Stimulated activated CD8-positive, alpha-beta memory T cell treated with anti-CD3 and anti-CD28 coated beads, Interleukin-15, amount 100 ng/mL, for 1 hour (primary cell): ENCODE measurements at places on chromosomes 2 and 18.

GRCh38 chr2:108612153-108612513, 77.9 kb downstream of the LIMS1 start:
- DNase-seq: no peak

DNA sequence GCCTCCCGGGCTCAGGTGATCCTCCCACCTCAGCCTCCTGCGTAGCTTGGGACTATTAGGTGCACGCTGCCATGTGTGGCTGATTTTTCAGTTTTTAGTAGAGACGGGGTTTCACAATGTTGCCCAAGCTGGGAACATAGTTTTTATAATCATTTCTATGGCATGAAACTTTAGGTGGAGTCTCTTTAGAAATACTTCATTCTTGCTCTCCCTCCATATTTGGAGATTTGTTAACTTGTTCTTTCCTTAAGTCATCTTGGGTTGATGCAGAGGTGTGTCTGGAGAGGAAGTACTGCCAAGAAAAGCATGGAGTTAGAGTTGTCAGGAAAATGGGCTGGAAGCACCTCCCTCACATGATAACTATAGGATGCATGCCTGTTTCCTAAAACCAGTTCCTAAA, 17.4 kb downstream of the ZNF532 start:
- no peak for DNase-seq

DNA sequence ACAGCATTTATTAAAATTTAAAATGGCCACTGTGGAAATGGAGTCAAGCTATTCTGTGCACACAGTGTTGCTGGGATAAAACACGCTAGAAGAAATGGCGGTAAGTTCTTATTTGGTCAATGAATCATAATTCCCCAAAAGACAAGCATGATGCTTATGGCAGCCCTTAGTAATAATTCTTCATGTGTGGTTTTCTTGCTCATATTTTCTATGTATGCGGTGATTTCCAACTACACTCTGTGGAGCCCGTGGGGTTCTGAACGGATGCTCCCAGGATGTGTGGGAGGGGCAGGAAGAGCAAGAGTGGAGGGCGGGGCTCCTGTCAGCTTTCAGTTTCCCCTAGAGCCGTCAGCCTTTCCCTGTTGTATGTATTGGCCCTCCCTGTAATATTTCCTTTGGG, 91.7 kb upstream of the RMDN2 start:
- DNase-seq: no peak

GRCh38 chr2:17940091-17940630, 61.7 kb downstream of the KCNS3 start:
- no peak for DNase-seq

- peak; percentile 22 for DNase-seq
Measured at GRCh38 chr2:149597668-149598326, 10.2 kb upstream of the MMADHC start.

DNA sequence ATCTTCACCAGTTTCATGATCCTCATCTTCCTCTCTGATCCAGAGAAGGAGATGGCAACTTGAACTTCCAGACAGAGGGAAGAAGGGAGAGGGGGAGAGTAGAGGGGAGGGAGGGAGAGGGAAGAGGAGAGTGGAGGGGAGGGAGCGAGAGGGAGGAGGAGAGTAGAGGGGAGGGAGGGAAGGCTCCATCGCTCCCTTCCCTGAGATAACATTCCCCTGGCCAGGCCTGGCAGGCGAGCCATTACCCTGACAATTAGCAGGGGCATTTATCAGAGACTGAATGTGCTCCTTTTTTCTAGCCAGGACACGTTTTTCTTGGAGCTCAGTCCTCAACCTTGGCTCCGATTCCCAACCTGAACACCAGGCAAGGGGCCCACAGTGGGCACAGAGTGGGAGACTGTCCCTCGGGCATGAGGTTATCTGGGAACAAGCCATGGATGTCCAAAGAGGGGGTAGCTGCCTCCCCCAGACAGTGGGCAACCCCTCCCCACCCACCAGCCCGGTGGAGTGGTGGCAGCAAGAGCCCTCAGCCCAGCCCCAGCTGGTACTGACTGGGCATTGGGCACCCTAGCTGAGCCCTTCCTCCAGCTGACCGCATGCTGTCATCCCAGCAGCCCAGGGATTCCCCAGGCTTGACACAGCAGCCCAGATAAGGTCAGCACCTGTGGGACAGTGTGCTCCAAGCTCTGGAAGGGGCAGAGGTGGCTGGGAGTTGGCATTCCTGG, 81.8 kb downstream of the TNS1 start:
- DNase-seq: no peak

DNA sequence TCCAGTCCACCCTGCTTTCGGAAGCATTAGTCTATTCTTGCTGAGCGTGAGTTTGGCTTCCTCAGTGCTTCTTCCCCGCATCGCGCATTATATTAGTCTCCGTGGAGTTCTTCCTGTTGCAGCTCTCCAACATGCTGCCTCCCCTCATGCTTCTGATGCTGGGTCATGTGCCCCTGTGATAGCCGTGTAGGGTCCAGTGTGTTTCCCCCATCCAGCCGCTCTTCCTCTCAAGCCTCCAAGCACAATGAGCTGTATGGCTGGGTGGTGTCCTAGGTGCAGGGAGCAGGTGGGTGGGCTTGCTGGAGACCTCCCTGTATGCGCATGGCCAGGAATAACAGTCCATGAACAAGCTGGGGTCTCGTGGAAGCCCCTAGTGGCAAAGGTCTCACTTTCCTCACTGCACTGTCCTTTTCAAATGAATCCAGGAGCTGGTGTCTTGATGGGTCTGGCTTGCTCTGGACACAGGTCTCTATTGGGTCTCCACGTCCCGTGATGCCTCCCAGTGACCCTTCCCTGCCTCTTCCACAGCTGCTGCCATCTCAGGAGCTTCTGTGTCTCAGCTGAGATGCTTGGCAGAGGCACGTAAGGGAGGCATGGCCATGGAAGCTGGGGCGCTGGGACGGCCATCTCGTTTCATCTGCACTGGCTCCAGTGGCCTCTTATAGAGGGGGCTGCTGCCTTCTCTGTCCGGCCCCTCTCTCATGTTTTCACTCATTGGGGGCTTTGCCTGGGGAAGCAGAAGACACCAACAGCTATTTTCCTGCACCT, 54.8 kb upstream of the HDAC4 start:
- DNase-seq: no peak

DNA sequence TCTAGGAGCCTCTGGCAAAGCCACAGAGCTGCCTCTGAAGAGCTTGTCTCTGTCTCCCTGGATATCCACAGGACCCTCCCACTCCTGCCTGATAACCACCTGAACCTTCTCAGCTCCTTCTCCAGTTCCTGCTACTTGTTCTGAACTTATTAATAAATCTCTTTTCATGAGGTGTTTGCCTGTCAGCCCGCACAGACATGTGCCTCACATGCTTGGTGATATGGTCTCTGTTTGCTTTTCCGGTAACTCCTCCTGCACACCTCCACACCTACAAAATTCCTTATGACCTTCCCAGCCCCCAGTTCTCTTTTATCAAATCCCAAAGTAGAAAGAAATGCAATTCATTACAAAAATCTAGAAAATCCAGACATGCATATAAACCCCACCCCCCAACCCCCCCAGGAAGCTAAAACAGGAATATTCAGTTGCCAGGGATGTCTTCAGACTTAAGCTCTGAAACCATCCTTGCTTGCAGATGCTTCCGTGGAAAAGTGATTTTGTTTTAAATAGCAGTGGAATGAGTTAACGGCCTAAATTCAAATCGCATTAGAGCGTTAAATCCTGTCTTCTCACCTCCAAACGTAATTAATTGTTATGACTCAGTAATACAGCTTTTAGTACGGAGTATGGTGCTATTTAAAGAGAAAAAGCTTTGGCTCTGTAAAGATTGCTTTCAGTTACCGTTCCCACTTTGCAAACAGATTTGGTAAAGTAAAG, 2.1 kb upstream of the PID1 start:
- DNase-seq: no peak

DNA sequence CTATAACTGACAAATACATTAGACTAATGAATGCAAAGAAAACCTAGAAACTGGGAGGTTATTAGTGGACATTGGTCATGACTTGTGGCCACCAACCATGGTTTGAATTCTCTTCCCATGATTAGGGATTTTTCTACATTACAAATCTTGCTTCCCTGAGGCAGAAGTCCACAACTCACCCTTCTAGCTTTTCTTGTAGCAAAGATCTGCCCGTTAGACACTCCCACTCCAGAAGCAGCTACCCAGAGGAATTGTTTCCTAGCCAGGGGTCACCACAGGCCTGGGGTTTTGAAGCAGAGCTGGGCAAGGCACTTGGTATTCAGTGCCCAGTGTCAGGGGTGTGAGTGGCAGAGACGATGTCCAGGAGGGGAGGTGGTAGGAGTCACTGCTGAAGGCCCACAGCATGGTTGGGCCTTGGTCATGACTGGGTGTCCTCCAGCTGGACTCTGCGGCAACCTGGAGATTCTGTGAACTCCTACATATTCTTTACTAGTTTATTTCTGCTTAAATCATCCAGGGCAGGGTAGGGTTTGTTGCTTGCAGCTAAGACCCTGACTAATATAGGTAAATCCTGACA, 54.9 kb downstream of the ACTR2 start:
- DNase-seq: no peak

- no peak for DNase-seq
Measured at GRCh38 chr18:54159906-54160305, 64.6 kb downstream of the MBD2 start.

GRCh38 chr2:120161190-120161589, 62.0 kb downstream of the TMEM185B start:
- DNase-seq: no peak

GRCh38 chr2:145829931-145830330, 1310.0 kb upstream of the ZEB2 start:
- no peak for DNase-seq

- no peak for DNase-seq
Measured at GRCh38 chr2:135674453-135674852, 67.2 kb upstream of the UBXN4 start.

GRCh38 chr2:177165721-177166711, 46.6 kb upstream of the HNRNPA3 start:
- no peak for DNase-seq

GRCh38 chr18:77044866-77045664, 87.5 kb downstream of the MBP start:
- DNase-seq: no peak

DNA sequence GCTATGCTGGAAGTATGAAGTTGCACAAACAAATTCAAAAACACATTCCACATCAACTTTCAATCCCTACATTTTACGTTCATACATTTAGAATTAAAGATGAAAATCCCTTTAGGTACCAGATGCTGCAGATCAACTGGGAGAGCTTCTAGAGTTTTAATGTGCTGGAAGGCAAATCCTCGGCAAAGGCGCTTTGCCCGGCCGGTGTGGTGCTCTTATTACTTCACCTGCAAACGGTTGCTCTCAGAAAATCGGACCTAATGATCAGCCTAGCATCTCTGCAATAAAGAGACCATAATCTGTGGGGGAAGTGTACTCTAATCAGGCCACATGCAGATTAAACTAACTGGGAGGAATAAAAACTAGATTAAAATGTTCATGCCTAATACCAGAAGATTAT, 513.8 kb downstream of the ZEB2 start:
- no peak for DNase-seq

DNA sequence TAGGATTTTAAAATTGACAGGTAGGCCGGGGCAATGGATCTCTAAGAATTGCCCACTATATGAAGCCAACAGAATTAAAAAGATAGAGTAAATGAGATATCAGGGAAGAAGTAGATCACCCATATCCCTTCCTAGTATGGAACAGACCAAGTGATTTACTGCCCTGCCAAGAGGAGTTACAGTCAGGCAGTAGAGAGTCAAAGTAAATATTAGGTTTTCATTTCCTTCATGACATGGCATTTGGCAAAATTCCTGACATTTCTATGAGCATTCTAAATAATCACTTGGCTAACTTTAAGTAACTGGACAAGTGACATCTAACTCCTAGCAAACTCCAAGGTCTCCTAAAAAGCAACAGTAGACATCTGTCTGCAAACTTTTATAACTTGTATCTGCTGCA, 33.5 kb downstream of the GALNT5 start:
- DNase-seq: no peak

- DNase-seq: no peak
Measured at GRCh38 chr2:74525717-74526648, at the start of gene DQX1. Gene DQX1, minus strand, starts transcription at chr2:74526231. Its CDS starts 502 bp downstream, at chr2:74525729.

DNA sequence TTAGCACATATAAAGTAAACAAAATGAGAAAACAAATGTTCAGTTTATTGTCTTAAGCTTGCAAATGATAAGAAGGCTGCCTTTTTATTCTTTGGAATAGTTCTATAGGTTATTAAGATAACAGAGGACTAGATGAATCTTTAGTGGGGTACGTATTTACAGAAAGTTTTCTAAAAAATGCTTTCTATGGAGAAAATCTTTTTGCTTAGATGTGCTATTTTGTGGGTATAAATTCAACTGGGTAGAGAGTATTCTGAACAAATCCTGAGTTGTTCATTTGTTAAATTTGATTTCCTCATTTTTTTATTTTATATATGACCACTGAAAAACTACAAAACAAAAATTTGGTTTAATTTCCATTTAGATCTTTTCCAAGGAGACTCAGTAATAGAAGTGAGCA, 566.9 kb downstream of the PLCL1 start:
- DNase-seq: no peak

- DNase-seq: no peak
Measured at GRCh38 chr2:223477318-223477717, 124.8 kb downstream of the SCG2 start.

- no peak for DNase-seq
Measured at GRCh38 chr2:3597567-3597966, 2.7 kb downstream of the COLEC11 start.

DNA sequence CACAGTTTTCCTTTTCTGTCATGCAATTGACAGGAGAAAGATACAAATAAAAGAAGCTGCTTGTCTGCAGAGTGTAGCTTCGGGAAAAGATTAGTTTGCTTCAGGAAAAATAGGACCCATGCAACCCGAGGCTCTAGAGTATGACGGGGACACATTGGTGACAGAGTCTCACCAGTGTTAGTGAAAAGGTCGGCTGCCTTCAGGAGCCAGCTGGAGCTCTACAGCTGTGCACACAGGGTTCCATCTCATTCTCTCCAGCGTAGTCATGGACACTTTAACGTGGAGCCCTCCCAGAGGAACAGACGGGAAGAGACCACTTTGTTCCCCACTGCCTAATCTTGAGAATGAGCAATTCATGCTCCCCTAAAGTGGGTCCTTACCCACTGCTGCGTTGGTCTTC, 42.9 kb downstream of the FECH start:
- DNase-seq: no peak

GRCh38 chr2:183383854-183384253, 259.6 kb downstream of the NUP35 start:
- no peak for DNase-seq

GRCh38 chr2:195622966-195623365, 34.1 kb upstream of the SLC39A10 start:
- DNase-seq: no peak

DNA sequence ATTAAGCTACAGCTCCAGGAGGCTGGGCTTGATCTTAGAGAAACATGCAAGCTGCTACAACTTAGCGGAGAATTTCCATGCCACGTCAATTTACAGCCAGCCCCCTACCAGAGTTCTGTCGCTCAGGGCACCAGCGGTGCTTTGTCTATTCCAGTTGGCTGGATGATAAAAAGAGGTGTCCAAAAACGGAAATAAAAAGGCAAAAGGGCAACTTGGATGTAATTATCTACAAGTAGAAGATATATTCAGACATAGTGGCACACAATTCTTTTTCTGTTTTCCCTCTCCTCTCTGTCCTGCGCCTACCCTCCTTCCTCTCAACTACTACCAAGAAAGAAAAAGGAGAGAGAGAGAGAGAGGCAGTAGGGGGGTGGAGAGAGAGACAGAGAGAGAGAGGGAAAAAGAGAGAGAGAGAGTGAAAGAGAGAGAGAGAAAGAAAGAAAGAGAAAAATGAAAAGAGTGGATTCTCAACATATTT, 363 bp upstream of the RFTN2 start:
- no peak for DNase-seq

GRCh38 chr2:82314836-82315472, 2010.4 kb upstream of the LRRTM1 start:
- DNase-seq: no peak
